NCI-H82 (cell line): ENCODE measurements at places on chromosomes 12 and 14.

GRCh38 chr12:121875582-121875981, 13.0 kb upstream of the PSMD9 start:
- no peak for DNase-seq

GRCh38 chr12:6768990-6769389, 2.8 kb downstream of the PTMS start:
- DNase-seq, result peak; percentile 98

GRCh38 chr12:108816652-108817335, 40.6 kb downstream of the SSH1 start:
- no peak for DNase-seq

DNA sequence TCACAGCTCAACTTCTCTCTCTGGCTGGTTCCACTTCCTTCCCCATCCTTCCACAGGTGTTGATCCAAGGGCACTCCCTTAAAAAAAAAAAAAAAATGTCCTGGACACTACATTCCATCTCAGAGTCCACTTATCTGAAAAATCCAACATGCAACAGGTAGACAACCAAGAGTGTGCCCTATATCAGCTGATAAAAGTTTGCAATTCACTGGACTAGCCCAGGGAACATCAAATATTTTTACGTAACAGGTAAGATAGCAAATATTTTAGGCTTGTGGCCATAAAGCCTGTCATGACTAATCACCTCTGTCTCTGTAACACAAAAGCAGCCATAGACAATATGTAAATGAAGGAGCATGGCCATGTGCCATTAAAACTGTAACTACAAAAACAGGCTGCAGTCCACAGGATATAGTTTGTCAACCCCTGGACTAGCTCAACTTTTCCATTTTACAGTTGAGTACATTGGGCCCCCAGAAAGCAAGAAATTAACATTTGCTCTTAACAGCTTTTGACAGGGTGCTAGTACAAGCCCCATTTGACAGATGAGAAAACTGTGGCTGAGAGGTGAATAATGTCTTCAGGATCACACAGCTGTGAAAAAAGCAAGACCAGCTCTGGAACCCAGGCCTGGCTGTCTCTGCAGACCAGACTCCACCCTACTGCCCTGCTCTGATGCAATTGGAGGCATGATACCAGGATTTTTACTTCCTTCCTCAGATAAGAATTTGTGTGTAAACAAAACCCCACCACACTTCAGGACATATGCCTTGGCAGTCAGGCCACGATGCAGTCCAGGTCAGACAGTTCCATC, 68.9 kb downstream of the CMKLR1 start:
- DNase-seq, result no peak

GRCh38 chr14:99041141-99041819, 230.7 kb downstream of the BCL11B start:
- no peak for DNase-seq
